Right lobe of liver (tissue), 6 donors: ENCODE measurements at places on chromosomes 3 and 15. TPM values are rescaled to one million over a fixed set of nuclear protein-coding genes. Genes with fewer than 3 reads are reported as not detected.

GRCh38 chr15:40500568-40501330 is 30.0 kb downstream of the CHST14 start:
- H3K36me3 ChIP-seq: no peaks in the 10 kb centered on the region
- H3K27me3 ChIP-seq: no peaks in the 10 kb centered on the region
- H3K27ac ChIP-seq: no peak overlapping the region
- no peak overlapping the region for H3K4me3 ChIP-seq
- no peaks in the 10 kb centered on the region for H3K4me1 ChIP-seq

DNA sequence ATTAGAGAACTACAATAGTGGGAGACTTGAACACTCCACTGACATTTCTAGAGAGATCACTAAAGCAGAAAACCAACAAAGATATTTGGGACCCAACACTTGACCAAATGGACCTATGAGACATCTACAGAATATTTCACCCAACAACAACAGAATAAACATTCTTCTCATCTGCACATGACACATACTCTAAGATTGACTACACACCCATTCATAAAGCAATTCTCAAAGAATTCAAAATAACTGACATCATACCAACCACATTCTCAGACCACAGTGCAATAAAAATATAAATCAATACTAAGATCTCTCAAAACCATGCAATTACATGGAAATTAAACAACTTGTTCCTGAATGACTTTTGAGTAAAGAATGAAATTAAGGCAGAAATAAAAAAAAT is 473.7 kb downstream of the LPP start:
- H3K4me3 ChIP-seq: no peak overlapping the region
- H3K4me1 ChIP-seq: peaks cover 9% of the 10 kb centered on the region
- no peak for DNase-seq

GRCh38 chr3:37181756-37182155 is 7.4 kb upstream of the LRRFIP2 start:
- no peaks in the 10 kb centered on the region for H3K27me3 ChIP-seq
- H3K27ac ChIP-seq: no peak overlapping the region
- H3K36me3 ChIP-seq: no peaks in the 10 kb centered on the region

- no peaks in the 10 kb centered on the region for H3K36me3 ChIP-seq
- no peak overlapping the region for H3K4me3 ChIP-seq
- H3K27me3 ChIP-seq: no peaks in the 10 kb centered on the region
- no peak overlapping the region for H3K27ac ChIP-seq
- H3K4me1 ChIP-seq: no peaks in the 10 kb centered on the region
- no peak for DNase-seq
Observed at GRCh38 chr3:161275919-161276318, 54.8 kb downstream of the NMD3 start.

- H3K36me3 ChIP-seq: no peaks in the 10 kb centered on the region
- no peaks in the 10 kb centered on the region for H3K27me3 ChIP-seq
- H3K4me3 ChIP-seq: no peak overlapping the region
Observed at GRCh38 chr3:165920984-165921383, 83.8 kb upstream of the BCHE start.

DNA sequence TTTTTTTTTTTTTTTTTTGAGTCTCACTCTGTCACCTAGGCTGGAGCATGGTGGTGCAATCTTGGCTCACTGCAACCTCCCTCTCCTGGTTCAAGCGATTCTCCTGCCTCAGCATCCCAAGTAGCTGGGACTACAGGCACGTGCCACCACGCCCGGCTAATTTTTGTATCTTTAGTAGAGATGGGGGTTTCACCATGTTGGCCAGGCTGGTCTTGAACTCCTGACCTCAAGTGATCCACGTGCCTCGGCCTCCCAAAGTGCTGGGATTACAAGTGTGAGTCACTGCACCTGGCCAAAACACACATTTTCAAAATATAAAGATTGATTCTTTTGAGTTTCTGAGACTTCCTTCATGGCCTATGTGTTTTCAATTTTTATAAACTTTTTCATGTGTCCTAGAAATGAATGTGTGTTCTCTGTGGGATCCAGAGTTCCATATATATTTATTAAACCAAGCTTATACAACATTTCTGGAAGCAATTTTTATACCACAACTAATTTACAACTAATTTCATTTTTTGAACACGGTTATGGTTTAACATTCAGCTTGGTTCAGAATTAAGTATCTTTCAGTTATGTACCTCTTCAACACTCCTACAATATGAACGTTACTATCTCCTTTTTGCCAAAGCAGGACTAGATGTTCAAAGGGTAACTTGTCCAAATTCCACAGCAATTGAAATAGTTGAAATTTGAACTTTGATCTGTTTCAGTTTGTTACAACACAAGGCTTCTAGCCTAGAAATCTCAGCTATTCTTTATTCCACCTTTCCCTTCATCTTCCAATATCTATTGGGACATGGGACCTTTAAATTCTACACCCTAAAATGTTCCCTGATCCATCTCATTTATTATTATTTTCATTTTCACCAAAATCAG is 1.5 kb downstream of the ACAD11 start:
- H3K36me3 ChIP-seq: no peaks in the 10 kb centered on the region
- no peak for DNase-seq
- peak overlapping the region; percentile 84 for H3K27ac ChIP-seq
- H3K4me3 ChIP-seq: peak overlapping the region; percentile 88

DNA sequence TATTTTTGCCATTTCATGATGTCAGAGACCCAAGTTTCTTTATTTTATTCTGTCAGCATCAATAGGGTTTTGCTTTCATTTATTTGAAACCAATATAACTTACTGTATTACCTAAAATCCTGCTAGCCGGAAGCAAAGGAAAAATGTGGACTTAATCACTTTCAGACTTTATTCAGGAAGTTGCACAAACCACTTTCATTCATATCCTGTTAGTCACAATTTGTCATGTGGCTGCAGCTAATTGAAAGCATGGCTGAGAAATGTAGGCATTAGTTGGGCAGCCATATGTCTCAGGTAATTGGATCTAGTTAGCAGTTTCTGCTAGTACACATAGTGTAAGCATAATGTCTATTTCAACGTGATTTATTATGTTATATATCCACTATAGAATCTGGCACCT is 462.3 kb upstream of the SGO1 start:
- no peaks in the 10 kb centered on the region for H3K36me3 ChIP-seq
- H3K4me3 ChIP-seq: no peak overlapping the region
- no peaks in the 10 kb centered on the region for H3K4me1 ChIP-seq

- H3K4me1 ChIP-seq: no peaks in the 10 kb centered on the region
- H3K27ac ChIP-seq: no peak overlapping the region
- H3K36me3 ChIP-seq: no peaks in the 10 kb centered on the region
- H3K27me3 ChIP-seq: no peaks in the 10 kb centered on the region
Observed at GRCh38 chr3:188853856-188854771, 317.7 kb upstream of the TPRG1 start.

DNA sequence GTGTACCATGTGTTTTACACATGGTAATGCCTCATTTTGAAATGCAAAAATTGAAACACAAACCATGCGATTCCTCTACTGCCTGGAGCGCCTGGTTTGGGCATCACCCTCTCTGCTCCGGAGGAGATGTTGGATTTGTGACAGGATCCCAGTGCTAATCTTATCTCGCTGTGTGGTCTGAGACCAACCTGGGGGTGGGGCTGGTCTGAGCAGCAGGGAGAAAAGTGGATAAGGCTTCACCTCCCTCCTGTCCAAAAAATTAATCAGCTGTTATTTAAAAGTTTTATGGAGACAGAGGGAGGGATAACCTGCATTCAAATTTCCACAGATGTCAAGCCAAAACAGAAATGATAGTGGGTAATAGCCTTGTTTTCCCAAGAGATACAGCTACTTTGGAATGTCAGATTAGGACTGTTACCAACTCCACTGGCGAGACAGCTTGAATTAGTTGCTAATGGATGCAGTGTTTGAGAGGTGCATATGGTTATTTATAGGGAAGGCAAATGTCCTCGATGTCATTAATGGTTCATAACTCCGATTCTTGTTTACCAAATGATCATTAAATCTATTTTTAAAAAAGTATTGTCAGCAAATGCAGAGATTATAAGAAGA is 54.0 kb upstream of the SKOR1 start:
- no peaks in the 10 kb centered on the region for H3K27me3 ChIP-seq
- DNase-seq: no peak
- H3K27ac ChIP-seq: no peak overlapping the region
- no peak overlapping the region for H3K4me3 ChIP-seq
- H3K4me1 ChIP-seq: no peaks in the 10 kb centered on the region
- no peaks in the 10 kb centered on the region for H3K36me3 ChIP-seq

DNA sequence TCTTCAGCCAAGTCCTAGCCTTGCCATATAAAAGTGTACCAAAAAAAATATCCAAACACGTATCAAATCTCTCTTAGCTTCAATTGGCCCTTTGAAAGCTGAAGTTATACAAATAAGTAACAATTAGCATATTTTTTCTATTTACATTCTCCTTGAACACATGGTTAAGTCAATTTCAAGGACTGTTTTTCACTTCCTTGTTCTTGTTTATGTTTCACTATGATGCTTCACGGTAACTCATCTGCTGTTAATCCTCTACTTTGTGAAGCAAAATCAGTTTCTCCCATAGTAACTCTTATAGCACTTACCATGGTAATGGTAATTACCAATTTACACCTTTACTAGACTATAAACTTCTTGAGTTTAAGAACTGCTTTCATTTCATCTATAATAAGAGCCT is 10.6 kb upstream of the SPRED1 start:
- H3K27ac ChIP-seq: no peak overlapping the region
- H3K4me3 ChIP-seq: no peak overlapping the region

The POPDC2 gene
- total RNA-seq: 0.89 TPM

The FGF12 gene
- total RNA-seq: 0.77 TPM

The OR4F15 gene
- not detected for total RNA-seq
